ENCODE measurements at places on chromosomes 5 and 9.

DNA sequence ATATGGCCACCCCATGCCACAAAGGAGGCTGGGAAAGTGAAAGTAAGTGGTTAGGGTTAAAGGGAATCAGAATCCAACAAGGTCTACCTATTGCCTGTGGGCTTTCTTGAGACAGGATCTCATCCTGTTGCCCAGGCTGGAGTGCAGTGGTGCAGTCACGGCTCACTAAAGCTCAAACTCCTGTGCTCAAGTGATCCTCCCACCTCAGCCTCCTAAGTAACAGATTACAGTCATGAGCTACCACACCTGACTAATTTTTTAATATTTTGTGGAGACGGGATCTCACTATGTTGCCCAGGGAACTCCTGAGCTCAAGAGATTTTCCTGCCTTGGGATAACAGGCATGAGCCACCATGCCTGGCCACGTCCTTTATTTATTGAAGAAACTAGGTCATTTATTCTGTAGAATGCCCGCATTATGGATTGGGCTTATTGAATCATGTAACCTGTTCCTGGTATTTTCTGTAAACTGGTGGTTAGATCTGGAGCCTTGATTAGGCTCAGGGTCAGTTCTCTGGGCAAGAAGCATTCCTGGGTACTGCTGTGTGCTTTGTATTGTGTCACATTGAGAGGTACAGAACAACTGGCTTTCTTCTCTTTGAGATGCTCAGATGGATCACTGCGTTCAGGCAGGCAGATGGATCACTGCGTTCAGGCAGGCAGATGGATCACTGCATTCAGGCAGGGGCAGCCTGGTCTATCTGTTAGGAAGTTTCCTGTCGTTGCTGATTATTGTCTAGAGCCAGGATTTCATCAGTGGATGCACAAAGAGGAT lies 41.6 kb downstream of the ERGIC1 start:
- no peak for DNase-seq

- no peak for DNase-seq
Observed at GRCh38 chr9:15248081-15248480, 58.9 kb downstream of the TTC39B start.

DNA sequence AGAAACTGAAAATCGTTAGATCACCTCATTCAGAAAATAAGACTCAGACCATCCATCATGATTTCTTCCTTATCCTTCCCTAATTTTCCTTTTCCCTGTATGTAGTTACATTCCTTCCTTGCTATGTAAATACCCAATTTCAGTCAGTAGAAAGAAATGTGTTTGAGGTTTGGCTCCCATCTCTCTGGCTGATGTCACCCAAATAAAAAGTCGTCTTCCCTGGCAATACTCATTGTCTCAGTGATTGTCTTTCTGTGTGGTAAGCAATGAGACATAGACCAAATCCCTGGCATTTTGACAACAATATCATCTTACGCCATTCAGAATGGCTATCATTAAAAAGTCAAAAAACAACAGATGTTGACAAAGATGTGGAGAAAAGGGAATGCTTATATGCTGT lies 303.9 kb upstream of the EDIL3 start:
- peak; percentile 21 for DNase-seq

DNA sequence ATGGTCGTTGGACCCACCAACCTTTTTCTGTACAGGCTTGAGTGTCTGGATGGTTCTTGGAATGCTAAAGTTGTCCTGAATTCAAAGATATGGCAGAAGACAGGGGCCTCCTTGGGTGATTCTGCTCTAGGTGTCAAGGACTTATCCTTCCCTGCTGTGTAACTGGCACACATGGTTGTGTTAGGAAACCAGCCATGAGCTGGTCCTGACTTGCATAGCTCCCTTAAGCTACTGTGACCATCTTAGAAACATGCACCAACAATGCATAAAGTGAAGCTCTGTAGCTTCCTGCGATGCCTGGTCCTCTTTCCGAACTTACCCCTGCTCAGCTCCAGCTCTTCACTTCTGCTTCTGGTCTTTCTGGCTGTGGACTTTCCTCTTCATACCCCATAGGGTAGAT lies 224.6 kb downstream of the TLE4 start:
- no peak for DNase-seq

GRCh38 chr9:97041898-97042297 lies 3.0 kb upstream of the CTSV start:
- no peak for DNase-seq

DNA sequence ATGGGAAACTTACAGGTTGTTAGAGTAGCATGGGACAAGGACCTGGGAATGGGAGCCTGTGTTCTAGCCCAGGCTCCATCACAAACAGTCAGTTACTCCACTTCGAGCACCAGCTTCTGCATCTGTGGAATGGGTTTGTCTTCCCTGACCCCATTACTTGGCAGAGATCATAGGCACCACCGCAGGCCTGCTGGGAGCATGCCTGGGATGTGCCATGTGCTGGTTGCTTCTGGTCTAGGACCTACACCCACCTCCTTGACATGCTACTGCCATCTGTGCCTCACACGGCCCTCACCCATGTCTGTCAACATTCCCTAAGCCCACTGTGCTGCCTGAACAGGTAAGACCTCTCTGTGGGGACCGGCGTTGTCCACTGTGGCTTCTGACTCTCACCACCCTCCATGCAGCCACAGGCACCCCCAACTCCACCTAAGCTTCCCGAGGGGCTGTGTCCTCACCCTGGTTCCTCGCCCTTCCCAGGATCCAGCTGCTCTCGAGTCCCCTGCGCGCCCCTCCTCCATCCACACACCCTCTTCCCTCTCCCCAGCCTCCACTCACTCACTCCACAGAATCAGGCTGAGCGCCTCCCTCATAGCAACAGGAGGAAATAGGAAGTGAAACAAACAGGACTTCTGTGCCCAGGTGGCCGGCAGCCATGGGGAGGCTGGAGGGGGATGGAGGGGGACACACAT lies 85.9 kb upstream of the FAM120A start:
- no peak for DNase-seq

GRCh38 chr9:105065098-105066088 lies 137.4 kb upstream of the ABCA1 start:
- no peak for DNase-seq

DNA sequence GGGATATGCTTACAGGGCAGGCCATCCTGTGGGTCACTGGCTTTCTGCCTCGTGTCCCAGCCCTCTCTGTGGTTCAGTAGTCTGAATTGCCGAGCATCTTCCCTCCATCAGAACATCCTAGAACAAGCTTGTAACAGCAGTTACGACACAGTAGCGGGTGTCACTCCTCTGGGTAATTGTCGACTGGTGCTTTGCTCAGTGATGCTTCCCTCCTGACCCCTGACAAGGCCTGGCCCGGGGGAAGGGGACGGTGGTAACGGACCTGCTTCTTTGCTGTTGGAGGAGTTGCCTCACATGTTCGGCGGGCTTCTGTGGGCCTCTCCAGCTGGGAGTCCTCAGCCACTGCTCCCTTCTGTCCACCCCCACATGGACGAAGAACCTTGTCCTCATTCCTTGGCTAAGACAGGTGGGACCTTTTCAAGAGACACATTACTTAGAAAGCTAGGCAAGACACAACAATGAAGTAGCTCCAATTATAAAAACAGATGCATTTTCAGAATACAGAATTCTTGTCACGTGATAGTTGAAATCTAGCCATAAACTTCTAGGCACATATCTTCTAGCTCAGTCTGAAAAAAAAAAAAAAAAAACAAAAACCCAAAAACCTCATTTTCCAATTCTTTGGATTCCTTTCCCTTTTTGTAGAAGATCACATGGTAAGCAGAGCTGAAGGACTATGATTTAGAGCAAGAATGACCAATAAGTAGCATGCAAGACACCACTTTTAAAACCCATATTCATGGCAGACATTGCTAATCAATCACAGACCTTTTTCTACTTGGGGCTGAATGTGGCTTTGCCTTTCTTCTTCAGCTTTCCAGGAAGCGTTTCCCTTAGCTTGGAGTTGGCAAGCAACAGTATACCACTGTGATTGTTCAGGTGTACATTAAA lies 25.0 kb downstream of the HMCN2 start:
- no peak for DNase-seq

DNA sequence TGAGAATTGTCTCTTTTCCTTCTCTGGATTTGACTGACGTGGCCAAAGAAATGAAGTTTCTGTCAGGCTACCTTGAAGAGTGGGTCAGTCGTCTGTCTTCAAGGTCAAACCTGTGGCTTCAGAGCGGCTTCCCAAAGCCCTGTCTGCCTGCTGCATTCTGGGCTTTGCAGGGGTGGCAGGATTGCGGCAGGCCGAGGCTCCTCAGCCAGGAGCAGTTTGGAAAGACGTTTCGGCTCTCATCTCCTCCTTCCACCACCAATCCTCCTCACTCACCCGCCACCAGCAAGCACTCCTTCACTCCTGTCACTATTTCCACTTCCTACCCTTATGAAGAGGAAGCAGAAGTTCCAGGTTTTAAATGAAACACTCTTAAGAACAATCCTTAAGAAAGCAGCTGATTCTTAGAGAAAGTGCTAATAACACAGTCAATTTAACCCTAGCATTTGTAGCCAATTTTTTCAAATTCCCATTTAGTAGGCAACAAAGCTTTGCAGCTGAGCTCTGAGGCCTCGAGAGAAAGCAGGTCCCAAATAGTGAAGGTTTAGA lies 351.7 kb downstream of the ZNF608 start:
- no peak for DNase-seq

- peak; percentile 50 for DNase-seq
Observed at GRCh38 chr5:142847898-142848790, 78.0 kb downstream of the ARHGAP26 start.

DNA sequence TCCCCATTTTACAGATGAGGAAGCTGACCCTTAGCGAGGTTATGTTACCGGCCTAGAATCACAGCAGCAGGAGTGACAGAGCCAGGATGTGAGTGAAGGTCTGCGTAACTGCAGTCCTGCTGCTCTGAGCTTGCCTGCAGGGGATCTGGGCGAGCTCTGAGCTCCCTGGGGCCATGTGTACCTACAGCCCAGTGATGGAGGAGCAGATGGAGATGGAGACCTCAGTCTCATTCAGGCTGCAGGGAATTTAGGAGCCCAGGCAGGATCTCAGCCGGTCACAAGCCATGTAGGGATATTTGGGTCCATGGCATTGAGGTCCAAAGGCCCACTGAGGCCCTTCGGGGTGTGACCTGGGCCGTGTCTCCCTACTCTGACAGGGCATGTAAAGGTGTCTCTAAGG lies 170.6 kb downstream of the CACNA1B start:
- no peak for DNase-seq

- no peak for DNase-seq
Observed at GRCh38 chr5:154546719-154547118, 68.7 kb upstream of the HAND1 start.

DNA sequence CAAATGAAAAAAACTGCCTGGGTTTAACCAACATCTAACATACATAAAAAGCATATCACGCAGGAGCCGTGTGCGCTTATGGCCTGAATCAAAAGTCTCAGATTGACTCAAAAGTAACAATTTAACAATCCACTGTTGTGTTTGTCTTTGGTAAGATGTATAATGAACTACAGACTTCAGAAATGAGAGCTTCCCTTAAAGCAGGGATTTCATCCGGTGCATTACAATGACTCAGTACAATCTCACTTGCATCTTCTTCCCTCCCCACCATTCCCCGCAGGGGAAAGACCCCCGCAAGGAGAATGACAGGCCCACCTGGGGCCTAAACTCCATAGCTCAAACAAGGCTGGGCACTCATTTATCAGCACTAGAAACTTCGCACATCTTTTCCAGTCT lies 1.4 kb downstream of the ZFR start:
- DNase-seq = no peak

GRCh38 chr9:129095170-129095667 lies 14.3 kb downstream of the DOLPP1 start:
- DNase-seq = no peak

DNA sequence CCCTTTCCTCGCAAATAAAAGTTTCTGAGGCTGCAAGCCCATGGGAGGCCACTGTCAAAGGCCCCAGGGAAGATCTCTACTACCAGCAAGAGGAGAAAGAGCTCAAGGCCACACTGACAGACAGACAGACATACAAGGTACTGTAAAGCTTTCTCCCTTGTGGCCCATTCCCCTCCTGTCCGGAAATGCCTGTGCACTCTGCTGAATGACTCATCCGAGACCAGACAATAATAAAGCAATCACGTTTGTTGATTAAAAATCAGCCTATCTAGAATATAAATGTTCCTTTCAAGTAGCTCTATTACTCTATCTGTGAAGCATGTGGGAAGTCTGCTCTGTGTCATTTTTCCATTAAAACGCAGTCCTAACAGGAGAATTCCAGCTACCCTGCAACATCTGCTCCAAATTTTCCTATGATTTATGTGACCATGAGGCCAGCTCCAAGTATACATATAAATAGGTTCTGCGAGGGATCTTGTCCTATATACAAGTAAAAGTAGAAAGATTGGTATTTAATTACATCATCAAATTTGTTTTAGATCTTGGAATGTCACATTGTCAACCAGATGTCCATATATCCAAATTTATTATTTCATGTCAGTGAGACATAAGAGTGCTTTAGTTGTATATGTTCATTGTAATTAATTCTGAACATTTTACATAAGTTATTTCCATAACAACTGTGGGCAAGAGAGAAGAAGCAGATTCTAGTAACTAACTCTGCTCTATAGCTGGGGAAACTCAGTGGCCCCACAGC lies 34.7 kb upstream of the TGFBI start:
- no peak for DNase-seq

DNA sequence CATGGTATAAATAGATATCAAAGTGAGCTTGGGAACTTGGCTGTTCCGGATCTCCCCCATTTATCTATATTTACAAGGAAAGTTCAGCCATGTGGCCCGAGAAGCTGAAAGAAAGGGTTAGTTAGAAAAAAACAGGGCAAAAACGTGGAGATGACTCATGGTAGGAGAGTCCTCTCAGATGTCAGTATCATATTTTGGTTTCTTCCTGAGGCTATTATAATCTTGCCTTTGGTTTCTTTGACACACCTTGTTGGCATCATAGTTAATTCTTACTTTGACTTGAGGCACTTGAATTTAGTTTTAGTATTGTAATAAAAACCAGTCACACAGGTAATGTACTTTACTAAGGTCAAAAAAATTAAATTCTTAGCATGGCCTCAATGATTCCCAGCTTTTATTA lies 59.9 kb downstream of the GABRA6 start:
- no peak for DNase-seq

DNA sequence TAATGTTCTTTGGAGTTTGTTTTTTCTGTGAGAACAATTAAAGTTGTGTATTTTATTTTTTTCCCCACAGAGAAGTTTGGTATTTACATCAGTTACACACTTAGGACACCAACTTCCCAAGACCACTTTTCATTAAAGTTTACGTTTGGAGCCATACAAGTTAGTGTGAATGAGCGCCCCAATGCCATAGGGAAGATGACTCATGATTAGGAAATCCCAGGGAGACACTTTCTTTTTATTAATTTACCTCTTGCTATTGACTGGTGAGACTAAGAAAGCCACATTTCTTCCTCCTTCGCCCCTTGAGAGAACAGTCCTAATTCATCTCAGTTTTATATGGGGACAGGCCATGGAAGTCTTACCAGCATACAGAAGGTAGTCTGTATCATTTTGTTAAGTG lies 57.1 kb downstream of the EDIL3 start:
- DNase-seq = no peak

- DNase-seq = peak; percentile 27
Observed at GRCh38 chr9:33287087-33287490, 3.2 kb upstream of the NFX1 start.

- no peak for DNase-seq
Observed at GRCh38 chr9:36878986-36879982, 154.8 kb downstream of the PAX5 start.

- DNase-seq = peak; percentile 23
Observed at GRCh38 chr5:83321483-83322055, 150.0 kb upstream of the VCAN start.

Measured in AG09309 (cell line).